ENCODE measurements at places on chromosomes 2 and 18.

GRCh38 chr2:2324119-2324518 is 7.0 kb downstream of the MYT1L start:
- DNase-seq, result no peak

DNA sequence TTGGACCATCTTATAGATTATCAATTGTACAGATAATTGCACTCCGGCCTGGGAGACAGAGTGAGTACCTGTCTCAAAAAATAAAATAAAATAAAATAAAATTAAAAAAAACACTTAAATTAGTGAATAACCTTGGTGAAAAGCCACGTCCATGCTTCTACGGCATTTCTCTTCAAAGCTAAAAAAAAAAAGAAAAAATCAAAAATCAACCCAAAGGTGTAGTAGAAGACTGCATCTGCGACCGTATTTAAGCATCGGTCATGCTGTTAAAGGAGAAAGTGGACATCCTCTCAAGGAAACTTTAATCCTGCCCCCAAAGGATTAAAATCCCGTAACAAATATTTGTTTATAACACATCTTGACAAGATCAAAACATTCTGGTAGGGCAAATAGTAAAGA is 350 bp upstream of the RNF138 start:
- no peak for DNase-seq

GRCh38 chr2:60958800-60959199 is 58.7 kb upstream of the PEX13 start:
- DNase-seq, result no peak

- DNase-seq, result no peak
Observed at GRCh38 chr2:26711457-26712161, 19.1 kb downstream of the KCNK3 start.

DNA sequence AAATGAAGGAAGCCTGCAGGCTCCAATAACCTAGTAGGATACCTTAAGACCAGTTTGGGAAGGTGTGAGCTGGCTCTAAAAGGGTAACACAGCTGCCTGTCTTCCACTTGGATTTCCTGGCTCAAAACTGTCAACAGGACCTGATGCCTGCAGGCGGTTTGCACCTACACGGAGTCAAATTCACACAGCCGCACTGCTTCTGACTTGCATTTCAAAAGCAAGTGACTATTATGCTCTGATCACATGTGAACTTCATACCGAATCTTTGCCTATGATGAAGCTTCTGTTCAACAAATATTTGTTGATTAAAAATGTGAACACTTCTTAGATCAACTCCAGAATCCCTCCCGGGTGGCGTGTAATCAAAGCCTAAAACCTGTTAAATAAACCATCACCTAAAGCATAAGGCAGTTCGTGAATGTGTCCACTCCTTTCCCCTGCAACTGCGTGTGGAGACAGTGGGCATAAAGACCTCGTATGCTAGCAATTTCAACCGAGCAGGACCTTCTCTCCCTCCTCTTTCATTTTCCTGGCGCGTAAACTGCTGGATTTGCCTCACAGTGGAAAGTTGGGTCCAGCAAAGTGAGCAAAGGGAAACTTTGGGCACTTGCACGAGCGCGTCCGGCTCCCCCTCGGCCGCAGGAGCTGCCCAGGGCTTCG is 784 bp downstream of the CRACDL start:
- DNase-seq, result no peak

GRCh38 chr18:3995476-3996102 is 459.5 kb downstream of the DLGAP1 start:
- peak; percentile 33 for DNase-seq

- DNase-seq, result no peak
Observed at GRCh38 chr18:23719634-23720201, 30.5 kb downstream of the LAMA3 start.

DNA sequence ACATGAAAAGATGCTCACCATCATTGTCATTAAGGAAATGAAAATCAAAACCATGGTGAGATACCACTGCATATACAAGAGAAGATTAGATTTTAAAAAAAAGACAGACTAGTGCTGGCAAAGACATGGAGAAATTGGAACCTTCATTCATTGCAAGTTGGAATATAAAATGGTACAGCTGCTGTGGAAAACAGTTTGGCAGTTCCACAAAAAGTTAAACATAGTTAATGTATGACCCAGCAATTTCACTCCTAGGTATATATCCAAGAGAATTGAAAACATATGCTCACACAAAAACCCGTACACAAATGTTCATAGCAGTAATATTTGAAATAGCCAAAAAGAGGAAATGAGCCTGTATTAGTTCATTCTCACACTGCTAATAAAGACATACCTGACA is 33.7 kb upstream of the MBOAT2 start:
- DNase-seq, result no peak

GRCh38 chr18:57802213-57803102 is 657 bp downstream of the ATP8B1 start:
- DNase-seq, result no peak

DNA sequence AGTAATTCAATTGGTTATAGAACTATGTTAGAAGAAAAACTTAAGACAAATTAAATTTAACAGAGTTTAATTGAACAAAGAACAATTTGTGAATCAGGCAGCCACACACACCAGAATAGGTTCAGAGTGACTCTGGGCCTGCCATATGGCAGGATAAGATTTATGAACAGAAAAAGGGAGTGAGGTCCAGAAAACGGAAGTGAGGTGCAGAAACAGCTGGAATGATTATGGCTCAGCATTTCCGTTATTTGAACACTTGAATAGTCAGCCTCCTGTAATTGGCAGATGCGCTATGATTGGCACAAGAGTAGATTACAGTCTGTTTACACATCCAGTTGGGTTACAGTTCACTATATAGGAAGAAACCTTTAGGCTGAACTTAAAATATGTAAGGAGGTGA is 99.0 kb downstream of the MBD2 start:
- DNase-seq, result no peak

- DNase-seq, result no peak
Observed at GRCh38 chr2:69947325-69947931, 14.0 kb downstream of the ASPRV1 start.

DNA sequence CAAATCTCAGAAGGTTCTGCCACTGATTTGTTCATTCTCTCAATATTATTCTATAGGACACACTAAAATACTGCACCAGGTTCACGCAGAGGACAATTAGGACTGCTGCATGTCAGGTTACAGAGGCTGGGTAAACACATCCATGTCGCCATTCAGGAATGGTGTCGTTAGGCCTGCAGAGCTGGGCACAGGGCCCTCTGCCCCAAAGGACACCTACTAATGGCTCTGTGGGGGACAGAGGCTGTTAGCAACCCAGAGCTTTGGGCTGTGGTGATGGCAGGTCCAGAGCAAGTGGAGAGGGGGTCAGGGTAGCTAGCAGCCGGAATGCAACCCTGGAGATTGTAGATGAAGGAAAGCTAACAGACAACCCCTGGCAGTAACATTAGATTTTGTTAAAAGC is 115.9 kb downstream of the TTC32 start:
- DNase-seq, result no peak

DNA sequence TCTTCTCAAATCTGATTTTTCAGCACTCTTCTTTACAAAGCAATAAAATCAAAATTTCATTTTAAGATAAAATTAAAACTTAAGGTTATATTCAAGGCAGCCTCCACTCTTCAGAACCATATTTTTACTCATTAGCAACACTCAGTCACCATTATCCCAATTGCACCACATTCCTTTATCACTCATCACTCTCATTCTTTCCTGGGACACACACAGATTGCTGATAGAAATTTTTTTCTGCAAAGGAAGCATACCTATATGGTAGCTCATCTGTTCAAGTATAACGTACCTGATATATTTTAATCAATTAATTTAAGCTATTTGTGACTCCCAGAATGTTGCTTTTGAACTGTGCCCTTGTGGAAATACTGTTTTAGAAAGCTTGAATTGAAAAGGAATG is 1559.3 kb upstream of the ZEB2 start:
- DNase-seq, result no peak

DNA sequence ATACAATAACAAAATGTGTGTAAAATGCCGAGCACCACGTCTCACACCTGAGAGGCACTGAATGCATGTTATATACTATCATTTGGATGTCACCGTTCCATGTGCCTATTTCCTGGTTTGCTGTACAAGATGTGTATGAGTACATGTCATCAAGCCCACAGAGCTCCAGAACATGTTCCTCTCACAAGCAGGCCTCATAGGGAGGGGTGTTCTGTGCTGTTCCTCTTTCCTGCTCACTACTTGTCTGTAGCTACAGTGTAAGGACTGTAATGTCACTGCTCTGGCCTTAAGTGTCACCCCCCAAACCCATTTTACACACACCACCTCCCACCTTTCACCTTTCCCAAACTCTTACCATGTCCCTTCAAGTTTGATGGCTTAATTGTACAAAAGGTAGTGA is 1.8 kb downstream of the AFF3 start:
- DNase-seq, result no peak

- no peak for DNase-seq
Observed at GRCh38 chr2:154693741-154694340, 4.7 kb upstream of the KCNJ3 start.

DNA sequence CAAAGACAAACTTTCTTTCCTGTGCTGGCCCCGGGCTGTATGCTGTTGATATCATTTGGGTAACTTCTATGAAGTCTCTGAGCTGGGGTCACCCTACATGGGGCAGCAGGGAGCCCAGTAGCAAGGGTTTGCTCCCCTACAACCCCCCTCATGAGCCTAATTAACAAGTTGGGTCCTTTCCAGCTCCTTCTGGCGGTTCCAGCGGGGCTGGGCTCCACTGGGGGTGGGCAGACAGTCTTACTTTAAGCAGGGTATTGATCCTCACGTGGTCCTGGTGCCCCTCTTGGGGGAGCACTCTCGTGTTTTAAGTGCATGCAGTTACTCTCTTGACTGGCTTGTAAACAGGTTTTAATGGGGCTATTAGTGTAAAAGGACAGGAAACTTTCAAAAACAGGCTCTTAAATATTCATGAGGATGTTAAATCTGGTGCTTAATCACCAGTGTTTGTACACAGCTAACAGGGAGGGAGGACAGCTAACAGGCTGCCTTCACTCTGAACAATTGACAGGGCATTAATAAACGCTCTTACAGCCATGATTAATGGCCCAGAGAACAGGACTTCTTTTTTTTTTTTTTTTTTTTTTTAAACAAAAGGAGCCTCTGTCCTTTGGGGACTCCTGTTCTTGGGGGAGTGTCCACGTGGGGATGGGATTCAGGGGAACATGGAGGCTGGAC is 36.6 kb upstream of the SKOR2 start:
- no peak for DNase-seq

- no peak for DNase-seq
Observed at GRCh38 chr2:6878549-6878948, 972 bp downstream of the RSAD2 start.

DNA sequence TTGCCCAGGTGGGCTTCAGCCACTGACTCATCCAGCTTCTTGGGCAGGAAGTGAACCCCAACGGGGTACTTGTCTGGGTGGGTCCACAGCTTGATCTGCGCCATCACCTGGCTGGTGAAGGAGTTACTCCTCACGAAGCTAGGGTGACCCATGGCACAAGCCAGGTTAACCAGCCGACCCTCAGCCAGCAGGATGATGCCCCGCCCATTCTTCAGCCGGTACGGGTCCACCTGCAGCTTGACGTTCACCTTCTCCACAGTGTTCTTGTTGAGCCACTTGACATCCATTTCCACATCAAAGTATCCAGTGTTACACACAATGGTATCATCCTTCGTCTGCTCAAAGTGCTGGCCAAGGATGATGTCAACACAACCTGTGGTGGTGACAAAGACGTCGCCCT is 121.3 kb upstream of the NXPH2 start:
- no peak for DNase-seq

- DNase-seq, result no peak
Observed at GRCh38 chr2:39127973-39128372, 7.1 kb upstream of the SOS1 start.

DNA sequence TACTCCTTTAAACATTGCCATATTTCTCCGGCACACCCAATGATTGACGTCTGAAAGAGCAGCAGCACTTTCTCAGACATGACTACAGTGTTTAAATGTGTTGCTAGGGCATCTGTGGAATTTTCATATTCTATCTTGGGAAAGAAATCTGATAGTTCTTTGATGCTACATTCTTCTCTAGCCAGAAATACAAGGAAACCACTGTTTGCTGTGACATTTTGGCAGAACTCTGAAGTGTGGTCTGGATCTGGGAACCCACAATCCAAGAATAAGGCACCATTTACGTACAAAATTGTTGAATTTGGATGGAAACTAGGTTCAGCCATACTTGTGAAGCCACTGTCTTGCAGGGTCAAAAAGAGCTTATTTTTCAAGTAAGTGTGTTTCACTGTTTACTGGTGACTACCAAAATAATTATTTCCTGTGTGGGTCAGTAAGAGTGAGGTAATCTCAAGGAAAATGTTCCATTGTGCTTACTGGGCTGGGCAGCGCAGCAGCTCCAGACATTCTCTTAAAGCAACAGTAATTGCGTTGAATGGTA is 21.3 kb upstream of the CD28 start:
- no peak for DNase-seq

GRCh38 chr2:53987336-53987921 is 16.6 kb upstream of the PSME4 start:
- no peak for DNase-seq

- no peak for DNase-seq
Observed at GRCh38 chr2:11017921-11018320, 106.2 kb downstream of the KCNF1 start.

DNA sequence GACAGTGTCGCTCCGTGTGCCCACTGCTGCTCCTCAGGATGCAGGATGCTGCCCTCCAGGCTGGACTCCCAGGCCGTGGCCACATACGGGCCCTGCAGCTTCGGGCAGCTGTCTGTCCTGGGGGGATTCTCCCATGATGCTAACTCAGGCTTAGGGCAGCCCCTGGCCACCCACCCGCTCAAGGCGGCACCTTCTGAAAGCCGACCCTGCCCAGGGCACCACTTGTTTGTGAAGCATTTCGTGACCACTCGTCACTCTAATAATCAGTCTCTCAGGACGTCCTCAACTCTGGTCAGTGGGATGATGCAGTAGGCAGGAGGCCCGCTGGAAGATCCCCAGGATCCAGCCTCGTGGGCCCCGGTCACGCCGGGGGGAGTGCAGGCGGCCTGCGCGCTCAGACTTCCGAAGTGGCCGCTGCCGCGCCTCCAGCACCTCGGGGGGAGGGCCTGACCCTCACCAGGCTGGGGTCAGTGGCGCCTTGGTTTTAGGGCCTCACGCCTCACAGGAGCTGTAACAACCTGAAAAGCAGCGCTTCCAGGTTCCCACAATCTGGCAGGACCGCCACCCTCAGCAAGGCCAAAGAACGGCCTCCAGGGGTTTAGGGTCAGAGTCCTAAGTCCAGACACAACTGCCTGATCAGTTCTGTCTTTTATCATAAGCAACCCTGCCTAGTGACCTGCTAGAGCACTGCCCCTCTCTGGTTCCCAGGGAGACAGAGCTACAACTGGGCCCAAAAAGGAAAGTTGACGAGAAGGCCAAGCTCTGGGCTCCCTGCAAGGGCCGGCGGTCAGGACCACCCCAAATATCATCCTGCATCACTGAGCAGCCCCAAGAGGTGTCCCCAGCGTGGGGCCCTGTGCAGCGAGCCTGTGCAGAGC is 53.0 kb downstream of the EIPR1 start:
- DNase-seq, result no peak

- DNase-seq, result no peak
Observed at GRCh38 chr2:88250404-88250803, 80.3 kb downstream of the THNSL2 start.

- no peak for DNase-seq
Observed at GRCh38 chr2:205849136-205849535, 166.8 kb downstream of the NRP2 start.

All from stimulated activated CD4-positive, alpha-beta T cell treated with anti-CD3 and anti-CD28 coated beads, Interleukin-1b, Interleukin-23, amount 100 ng/mL, for 1 hour (primary cell).